ENCODE measurements at places on chromosomes 4 and X.
A peak's percentile ranks its signal among the peaks of the same experiment; 100 is the strongest.

DNA sequence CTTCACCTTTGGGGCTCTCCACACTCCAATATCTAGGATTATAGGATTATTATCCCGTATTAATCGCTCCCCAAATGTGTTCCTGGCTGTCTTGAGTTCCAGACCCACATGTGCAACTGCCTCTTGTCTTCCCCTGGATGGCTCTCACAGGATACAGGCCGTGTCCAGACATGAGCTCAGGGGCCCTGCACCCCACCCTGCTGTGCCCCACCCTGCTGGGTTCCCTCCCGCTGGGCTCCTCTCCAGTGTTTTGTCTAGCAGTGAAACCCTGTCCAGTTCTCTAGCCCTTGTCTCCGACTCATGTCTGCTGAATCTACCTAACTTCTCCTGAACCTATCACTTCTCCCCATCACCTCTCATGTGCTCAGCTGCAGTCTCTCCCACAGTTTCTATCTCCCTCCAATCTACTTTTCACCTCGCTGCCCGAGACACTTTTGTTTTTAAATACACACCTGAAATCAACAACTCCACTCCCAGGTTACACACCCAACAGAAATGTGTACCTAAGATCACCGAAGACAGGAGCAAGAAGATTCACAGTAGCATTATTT is 2.0 kb downstream of the RNF212 start:
- DNase-seq, result no peak

GRCh38 chr4:144902614-144903013 is 195.4 kb downstream of the ANAPC10 start:
- no peak for DNase-seq

DNA sequence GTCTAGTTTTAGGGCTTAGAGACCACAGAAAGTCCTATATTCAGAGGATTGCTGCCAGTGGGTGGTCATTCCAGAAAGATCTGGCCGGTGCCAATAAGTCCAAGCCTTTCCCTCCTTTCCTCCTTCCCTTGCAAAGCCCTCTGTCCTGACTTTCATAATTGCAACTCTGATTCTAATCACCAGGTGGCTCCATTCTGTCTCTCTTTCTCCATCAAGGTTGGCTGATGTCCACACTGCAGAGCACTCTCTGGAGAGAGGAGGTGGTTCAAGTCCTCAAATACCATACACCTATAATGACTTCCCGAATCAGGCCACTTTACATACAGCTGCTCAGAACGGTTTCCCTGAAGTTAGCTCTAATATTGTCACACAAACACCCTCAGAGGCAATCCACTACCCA is 22.4 kb upstream of the ARMCX4 start:
- DNase-seq, result no peak

GRCh38 chr4:106868381-106869035 is 167.6 kb downstream of the DKK2 start:
- DNase-seq, result no peak

- peak; percentile 55 for DNase-seq
Observed at GRCh38 chr4:76306882-76307659, 538 bp downstream of the STBD1 start.
